ENCODE measurements at places on chromosomes 1 and 21.

DNA sequence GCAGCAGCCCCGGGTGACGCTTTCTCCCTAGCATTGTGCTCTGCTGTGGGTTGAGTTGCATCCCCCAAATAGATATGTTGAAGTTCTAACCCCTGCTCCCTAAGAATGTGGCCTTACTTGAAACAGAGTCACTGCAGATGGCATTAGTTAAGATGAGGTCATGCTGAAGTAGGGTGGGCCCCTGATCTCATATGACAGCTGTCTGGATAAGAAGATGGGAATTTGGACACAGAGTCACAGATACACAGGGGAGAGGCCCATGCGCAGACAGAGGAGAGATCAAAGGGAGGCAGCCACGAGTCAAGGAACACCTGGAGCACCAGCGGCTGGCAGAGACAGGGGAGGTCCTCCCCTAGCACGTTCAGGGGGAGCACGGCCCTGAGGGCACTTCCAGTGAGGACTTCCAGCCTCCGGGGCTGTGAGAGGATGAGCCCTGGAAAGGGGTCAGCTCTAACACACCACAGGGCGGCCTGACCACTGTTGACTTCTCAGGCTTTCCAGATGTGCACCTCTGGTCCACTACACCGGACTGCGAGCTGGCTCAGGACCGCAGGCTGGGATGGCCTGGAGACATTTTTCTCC, 46.4 kb downstream of the ABCG1 start:
- DNase-seq = no peak

DNA sequence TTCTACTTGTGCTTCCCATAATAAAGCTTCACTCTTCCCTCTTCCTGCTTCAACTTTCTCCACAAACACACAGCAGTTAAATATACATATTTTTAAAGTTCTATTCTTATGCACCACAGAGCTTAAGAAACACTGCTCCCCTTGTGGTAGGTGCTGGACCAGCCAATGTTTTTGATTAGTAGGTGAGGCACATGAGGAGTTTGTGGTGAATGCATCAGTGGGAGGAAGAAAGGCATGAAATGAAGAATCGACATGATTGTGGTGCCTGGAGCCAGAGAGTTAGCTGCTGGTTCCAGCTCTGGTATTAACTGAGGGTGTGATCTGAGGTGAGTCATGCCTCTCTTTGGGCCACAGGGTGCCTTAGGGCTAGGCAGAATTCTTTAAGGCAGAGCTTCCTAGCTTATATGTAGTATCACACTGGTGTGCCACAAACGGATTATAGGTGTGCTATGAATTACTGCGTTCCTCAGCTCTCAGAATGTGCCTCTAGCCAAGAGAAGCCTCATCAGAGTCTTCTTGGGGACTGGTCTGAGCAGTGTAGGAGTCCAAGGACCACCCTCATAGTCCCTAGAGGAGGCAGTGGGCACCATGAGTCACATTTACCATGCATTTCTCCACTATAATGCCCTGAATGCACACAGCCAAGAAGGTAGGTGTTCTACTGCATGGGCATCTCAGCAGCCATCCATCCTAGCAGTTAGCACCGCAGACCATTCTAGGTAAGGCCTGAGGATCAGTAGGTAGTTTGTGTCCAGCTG, 97.4 kb upstream of the SGIP1 start:
- no peak for DNase-seq

DNA sequence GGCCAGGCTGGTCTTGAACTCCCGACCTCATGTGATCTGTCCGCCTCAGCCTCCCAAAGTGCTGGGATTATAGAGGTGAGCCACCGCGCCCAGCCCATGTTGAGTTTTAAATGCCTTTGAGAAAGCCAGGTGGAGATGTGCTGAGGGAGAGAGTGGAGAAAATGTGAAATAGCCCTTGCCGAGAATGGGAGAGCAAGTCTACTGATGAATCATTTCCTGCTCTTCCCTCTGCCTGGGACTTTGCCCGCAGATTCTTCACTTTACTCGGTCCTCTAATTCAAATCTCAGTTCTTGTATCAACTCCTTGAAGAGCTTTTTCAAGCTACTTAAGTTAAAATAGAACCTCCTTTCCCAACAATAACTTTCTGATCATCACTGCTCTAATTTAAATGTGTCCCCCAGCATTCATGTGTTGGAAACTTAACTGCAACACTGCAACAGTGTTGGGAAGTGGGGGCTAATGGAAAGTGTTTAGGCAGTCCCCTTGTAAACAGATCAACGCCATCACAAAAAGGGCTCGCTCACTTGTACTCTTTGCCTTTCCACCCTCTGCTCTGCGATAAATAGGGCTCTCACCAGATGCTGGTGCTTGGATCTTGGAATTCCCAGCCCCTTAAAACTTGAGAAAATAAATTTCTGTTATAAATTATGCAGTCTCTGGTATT, 27.8 kb downstream of the OSBPL9 start:
- no peak for DNase-seq

- no peak for DNase-seq
Measured at GRCh38 chr1:223008808-223009207, 134.2 kb downstream of the TLR5 start.

DNA sequence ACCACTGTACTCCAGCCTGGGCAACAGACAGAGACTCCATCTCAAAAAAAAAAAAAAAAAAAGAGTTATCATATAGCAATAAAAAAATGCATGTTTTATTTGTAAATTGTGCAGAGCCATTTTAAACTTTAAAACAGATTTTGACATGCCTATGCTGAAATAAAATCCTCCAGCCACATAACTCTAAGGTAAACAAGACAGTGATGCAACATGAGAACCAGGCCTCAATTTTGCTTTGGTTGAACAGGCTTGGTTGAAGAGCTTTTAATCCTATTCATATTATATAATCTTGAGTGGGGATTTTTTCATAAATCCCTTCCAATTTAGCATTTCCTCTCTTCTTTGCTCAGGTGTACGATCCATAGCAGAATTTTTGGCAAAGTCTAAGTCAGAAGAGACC, 26.1 kb downstream of the ARMH1 start:
- DNase-seq = no peak

GRCh38 chr1:2311184-2312032, 79.9 kb downstream of the MORN1 start:
- no peak for DNase-seq

- DNase-seq = no peak
Measured at GRCh38 chr21:25995278-25995677, 175.3 kb downstream of the APP start.

DNA sequence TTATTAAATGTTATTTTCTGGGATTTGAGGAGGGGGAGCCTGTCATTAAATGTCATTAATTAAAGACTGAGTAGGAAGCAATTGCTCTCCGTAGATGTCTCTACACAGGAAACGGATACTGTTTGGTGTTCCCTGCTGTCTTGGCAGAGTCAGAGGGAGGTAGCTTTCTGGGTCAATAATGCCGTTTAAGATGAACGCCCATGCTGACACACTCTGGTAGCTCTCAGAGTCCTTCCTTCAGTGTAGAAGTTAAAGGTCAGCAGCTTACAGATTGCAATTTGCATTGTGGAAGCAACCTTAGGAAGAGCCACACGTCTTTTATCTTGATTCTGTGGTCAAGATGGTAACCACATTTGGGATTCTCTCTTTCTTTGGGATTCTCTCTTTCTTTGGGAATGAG, 257.5 kb downstream of the KIF26B start:
- DNase-seq = no peak

- no peak for DNase-seq
Measured at GRCh38 chr1:9246215-9246614, 11.6 kb downstream of the H6PD start.

DNA sequence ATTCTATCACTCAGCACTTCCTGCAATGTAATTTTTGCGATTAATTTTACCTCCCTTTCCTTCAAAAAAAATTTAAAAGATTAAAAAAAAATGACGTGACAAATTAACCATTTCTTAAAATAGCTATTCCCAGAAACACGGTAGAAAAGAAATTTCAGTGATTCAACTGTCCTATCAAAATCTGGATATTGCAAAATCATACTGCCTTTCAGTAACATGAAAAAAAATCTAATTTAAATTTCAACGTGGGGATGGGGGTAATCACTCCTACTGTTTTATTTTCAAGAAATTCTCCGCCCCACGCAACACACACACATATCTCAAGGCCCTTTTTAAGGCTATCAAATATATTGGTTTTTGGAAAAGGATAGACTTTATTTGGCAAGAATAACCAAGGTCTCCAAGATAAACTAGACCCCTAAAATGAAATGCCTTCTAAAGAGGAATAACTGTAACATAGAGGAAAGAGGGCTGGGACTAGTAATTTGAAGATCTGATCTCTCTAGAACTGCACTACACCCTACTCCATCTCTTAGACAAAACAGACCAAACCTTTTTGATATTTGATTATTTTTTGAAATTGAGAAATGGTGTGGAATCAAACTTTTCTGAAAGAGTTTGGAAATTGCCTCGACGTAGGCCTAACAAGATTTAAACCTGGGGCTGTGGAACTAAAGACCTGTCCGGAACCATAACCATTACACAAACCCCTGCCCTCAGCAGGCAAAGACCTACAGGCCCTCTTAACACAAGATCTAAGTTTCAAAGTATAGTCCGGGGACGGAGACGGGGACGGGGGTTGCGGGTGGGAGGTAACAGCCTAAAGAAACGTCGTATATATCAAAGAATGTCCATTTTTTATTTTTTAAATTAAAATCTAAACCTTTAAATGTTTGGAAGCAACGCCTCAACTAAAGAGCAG, 941 bp downstream of the ARNT start:
- no peak for DNase-seq

GRCh38 chr1:154837034-154837671, 32.9 kb downstream of the KCNN3 start:
- DNase-seq = no peak

GRCh38 chr1:101474039-101474665, 237.3 kb downstream of the S1PR1 start:
- no peak for DNase-seq

- DNase-seq = no peak
Measured at GRCh38 chr21:21003701-21004100, 5.5 kb downstream of the NCAM2 start.

GRCh38 chr1:6299557-6300165, 38.8 kb upstream of the GPR153 start:
- no peak for DNase-seq

GRCh38 chr1:117070124-117070523, 10.0 kb downstream of the TTF2 start:
- DNase-seq = no peak

- DNase-seq = no peak
Measured at GRCh38 chr1:67599085-67599484, 85.9 kb upstream of the GADD45A start.

DNA sequence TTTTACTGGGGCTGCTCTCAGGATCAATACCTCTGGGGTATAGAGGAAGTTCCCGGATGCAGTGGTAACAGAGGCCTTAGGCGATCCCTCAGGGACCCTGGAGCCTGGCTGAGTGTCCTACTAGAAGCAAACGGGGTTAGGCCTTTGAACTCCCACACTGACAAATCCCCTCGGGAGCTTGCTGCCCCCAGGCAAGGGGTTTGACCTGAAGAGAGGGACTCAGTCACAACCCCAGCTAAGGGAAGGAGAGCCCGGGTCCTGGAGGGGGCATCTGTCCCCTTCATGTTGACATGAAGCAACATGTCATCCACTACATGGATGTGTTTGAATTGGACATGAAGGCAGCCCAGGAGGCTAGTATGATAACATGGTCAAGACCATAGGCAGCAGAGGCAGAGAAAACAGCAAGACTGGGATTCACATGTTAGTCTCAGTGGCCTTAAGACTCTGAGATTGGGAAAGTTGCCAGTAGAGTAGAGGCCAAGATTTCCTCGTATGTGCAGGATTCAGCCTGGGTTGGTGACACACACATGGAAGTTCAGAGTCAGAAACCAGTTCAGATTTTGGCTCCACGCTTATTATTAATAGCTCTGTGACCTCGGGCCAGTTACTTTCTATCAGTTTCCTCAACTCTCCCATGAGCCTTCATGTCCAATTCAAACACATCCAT, 101.5 kb downstream of the KCNN3 start:
- DNase-seq = no peak

GRCh38 chr1:2411801-2412394, 466 bp downstream of the PEX10 start:
- DNase-seq = no peak

DNA sequence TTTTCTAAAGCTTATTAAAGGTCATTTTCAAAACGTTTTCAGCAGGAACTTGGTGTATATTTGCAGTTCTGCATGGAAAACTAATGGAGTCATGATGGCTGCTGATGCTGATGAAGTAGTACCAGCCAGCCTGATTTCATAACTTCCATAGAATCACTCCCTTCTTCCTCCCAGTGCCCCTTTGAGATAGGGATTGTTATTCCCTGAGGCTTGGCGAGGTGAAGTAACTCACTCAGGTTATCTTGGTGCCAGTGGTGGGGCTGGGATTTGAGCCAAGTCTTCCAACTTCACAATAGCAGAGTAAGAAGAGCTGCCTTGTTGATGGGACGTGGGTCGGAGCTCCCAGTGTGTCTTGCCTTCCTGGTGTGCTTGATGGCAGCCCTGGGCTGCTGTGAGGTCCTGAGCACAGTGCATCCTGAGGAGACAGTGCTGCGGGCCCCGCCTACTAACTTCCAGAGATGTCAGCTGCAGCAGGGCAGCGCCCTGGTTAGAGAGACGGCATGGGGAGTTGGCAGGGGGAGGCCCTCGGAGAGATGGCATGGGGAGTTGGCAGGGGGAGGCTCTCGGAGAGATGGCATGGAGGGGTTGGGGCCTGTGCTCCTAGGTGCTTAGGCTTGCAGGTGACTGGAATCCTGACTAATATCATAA, 92.6 kb downstream of the PCBP3 start:
- no peak for DNase-seq

DNA sequence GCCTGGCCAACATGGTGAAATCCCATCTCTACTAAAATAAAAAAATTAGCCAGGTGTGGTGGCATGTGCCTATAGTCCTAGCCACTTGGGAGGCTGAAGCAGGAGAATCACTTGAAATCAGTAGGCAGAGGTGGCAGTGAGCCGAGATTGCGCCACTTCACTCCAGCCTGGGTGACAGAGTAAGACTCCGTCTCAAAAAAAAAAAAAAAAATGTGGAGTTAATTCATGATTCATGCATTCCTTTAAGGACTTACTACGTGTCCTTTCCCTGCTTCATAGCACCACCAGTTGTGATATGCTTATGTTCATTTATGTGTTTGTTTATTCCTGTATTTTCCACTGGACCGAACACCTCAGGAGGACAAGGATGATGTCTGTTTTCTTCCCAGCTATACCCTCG, 12.7 kb upstream of the PRELP start:
- no peak for DNase-seq

DNA sequence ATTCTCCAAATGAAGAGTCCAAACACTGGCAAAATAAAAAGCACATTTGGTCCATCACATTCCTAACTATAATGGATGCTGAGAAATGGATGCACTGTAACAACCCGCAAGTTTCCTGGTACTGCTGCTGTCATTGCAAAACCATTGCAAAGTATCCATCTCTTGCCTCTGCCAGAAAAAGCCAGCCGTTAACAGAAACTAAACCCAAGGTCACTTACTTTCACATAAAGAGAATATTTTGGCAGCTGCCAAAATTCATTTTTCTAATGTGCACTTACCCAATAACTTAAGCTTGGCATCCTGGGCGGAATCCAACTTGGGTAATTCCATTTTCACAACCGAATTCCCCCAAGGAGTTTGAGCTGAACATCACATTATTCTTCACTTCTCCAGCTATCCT, 77.0 kb upstream of the LRRC8D start:
- DNase-seq = no peak

GRCh38 chr21:29450058-29450457, 151.3 kb downstream of the BACH1 start:
- DNase-seq = no peak
